ENCODE measurements at places on chromosomes 3 and 15. TPM values are rescaled to one million over a fixed set of nuclear protein-coding genes. Genes with fewer than 3 reads are reported as not detected.

GRCh38 chr15:61227269-61227949 lies 1.7 kb downstream of the RORA start:
- H3K27ac ChIP-seq: no peak overlapping the region
- no peaks in the 10 kb centered on the region for H3K27me3 ChIP-seq

DNA sequence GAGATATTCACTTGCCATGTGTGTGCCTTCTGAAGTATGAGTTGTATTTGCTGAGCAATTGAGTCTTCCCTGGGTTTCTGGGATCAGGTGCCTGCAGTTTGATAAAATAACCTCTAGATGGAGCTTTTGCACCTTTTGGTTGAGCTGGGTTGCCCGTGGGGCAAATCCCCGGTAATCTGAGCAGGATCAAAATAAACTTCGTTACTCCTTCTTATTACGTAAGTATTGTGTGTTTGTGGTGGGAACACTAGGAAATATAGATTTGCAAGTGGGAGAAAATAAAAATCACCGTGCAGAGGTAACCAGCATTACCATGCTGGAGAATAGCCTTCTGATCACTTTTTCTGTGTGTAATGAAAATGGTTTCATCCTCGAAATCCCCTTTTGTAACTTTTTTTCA lies 277.4 kb upstream of the NR2E3 start:
- no peak overlapping the region for H3K27ac ChIP-seq
- no peak for DNase-seq
- H3K36me3 ChIP-seq: no peaks in the 10 kb centered on the region
- no peaks in the 10 kb centered on the region for H3K27me3 ChIP-seq
- H3K4me3 ChIP-seq: no peak overlapping the region
- H3K4me1 ChIP-seq: no peaks in the 10 kb centered on the region

GRCh38 chr3:73469331-73469730 lies 155.4 kb downstream of the PDZRN3 start:
- no peak overlapping the region for H3K4me3 ChIP-seq
- H3K27ac ChIP-seq: no peak overlapping the region
- no peaks in the 10 kb centered on the region for H3K27me3 ChIP-seq
- H3K4me1 ChIP-seq: no peaks in the 10 kb centered on the region

MAPKAPK3 gene
- 66.1 TPM for total RNA-seq

DNA sequence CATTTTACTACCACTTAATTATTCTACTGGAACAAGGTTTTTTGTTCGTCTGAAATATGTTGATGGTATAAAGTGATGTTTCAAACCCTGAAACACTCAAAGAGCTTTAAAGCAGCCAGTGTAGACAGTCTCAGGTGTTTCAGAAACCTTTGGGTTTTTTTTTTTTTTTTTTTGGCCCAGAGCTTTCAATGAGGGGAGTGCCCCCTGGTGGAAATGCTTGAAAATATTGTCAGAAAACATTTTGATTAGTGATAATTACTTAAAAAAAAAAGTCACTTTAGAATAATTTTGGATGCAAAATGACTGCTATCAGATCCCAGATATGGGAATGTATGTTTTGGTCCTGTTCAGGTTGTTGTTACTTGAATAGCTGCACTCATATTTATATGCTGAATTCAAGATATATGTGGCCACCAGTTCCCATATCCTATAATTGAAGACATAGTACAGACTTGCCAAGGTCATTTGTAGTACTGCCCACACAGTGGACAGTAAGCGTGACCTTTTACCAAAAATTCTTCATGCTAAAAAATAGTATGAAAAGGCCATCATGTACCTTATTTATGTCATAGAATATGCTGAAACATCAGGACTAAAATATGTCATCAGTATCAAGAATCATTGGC lies 35.9 kb downstream of the SATB1 start:
- no peak overlapping the region for H3K4me3 ChIP-seq
- H3K36me3 ChIP-seq: peaks cover under 1% of the 10 kb centered on the region
- H3K27me3 ChIP-seq: no peaks in the 10 kb centered on the region
- no peaks in the 10 kb centered on the region for H3K4me1 ChIP-seq

DNA sequence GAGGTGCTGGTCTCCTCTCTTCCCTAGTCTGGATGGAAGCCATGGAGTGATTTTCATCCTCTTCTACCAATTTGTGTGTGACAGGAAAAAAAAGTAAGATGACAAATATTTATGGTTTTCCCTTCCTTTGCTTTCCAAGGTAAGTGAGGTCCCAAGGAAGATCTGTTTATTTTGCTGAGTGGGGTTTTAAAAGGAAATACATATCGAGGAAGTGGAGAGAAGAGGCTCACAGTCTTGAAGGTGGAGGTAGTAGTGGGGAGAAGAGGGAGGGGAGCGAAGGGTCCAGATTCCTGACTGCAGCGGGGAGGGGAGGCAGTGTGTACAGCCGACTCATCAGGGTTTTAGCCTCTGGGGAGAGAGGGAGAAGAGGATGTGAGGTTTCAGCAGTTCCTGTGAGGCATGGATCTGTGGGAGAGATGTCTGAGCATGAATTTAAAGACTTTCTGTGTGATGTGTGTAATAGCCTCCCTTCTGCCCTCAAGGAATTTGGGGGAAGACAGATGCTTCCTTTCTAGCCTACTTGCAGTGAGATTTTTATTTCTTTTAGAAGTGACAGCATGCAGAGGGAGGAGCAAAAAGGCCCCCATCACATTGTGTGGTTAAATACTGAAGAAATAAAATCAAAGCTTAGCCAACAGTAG lies 272.4 kb downstream of the THRB start:
- H3K27ac ChIP-seq: no peak overlapping the region
- H3K4me3 ChIP-seq: no peak overlapping the region
- H3K4me1 ChIP-seq: peaks cover 20% of the 10 kb centered on the region
- H3K27me3 ChIP-seq: no peaks in the 10 kb centered on the region

LRRC49 gene
- total RNA-seq: 16.1 TPM

GRCh38 chr15:36911322-36911944 lies 188.9 kb downstream of the MEIS2 start:
- no peaks in the 10 kb centered on the region for H3K4me1 ChIP-seq
- H3K36me3 ChIP-seq: no peaks in the 10 kb centered on the region
- no peak for DNase-seq
- no peak overlapping the region for H3K4me3 ChIP-seq

GRCh38 chr15:35305946-35306345 lies 220.9 kb upstream of the NANOGP8 start:
- H3K27me3 ChIP-seq: no peaks in the 10 kb centered on the region
- DNase-seq: no peak
- no peak overlapping the region for H3K27ac ChIP-seq
- H3K4me3 ChIP-seq: no peak overlapping the region

GRCh38 chr3:143011705-143012104 lies 10.3 kb downstream of the U2SURP start:
- H3K27ac ChIP-seq: no peak overlapping the region
- H3K27me3 ChIP-seq: no peaks in the 10 kb centered on the region
- no peak for DNase-seq
- no peaks in the 10 kb centered on the region for H3K36me3 ChIP-seq
- no peaks in the 10 kb centered on the region for H3K4me1 ChIP-seq

TMEM158 gene
- total RNA-seq: not detected

FAM131A gene
- total RNA-seq: 35.1 TPM

- H3K4me3 ChIP-seq: no peak overlapping the region
- H3K4me1 ChIP-seq: no peaks in the 10 kb centered on the region
- no peak overlapping the region for H3K27ac ChIP-seq
- H3K27me3 ChIP-seq: no peaks in the 10 kb centered on the region
Observed at GRCh38 chr3:19016851-19017250, 131.5 kb upstream of the KCNH8 start.

DNA sequence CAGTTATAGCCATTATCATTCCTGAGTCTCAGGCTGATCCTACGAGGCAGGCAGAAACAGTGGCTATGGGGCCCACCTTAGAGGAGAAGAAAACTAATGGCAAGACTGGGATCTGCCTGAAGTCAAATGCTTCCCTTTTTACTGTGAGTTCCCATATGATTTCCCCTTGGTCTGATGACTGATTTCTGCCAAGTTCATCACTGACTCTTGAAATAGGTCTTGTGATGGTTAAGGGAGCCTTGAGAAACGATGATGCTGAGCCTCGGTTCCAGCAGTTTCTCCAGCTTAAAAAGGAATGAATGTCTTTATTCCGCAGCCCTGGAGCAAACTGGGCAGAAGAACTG lies 29.4 kb upstream of the LDHAL6B start:
- DNase-seq: no peak
- no peak overlapping the region for H3K4me3 ChIP-seq
- no peaks in the 10 kb centered on the region for H3K36me3 ChIP-seq
- peaks cover 14% of the 10 kb centered on the region for H3K4me1 ChIP-seq
- H3K27me3 ChIP-seq: no peaks in the 10 kb centered on the region

- no peak for DNase-seq
- H3K4me3 ChIP-seq: no peak overlapping the region
- H3K27ac ChIP-seq: no peak overlapping the region
- no peaks in the 10 kb centered on the region for H3K4me1 ChIP-seq
Observed at GRCh38 chr3:4416427-4416945, 50.6 kb downstream of the SUMF1 start.

DNA sequence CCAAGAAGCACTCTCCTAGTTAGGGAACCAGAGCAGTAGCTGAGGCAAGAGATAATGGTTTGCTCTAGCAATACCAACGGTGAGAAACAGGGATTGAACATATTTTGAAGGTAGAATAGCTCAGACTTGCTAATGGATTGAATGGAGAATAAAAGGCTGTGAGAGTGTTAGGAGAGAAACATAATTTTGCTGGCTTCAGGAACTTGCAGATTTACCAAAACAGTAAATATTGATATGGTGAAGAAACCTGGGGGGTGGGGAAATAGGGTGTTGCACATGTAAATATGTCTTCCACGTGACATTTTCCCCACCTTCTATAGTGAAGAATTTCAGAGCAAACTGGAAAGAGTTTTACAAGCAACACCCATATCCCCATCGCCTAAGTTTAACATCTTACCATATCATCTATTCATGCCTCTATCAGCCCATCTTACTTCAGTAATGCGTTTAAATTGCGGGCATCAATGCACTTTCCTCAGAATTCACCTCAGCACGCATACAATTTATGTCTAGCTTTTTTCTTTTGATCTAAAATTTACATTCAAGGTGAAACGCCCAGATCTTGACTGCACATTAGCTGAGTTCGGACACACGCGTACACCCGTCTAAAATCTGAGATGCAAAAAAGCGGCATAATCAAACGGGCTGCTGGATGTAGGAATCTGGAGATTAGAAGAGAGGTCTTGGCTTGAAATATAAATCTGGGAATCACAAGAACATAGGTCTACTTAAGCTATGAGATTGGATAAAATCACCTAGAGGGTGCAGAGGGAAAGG lies 891 bp upstream of the NR1D2 start:
- H3K4me3 ChIP-seq: no peak overlapping the region
- DNase-seq: no peak
- H3K27ac ChIP-seq: peak overlapping the region; percentile 97
- no peaks in the 10 kb centered on the region for H3K27me3 ChIP-seq
- peaks cover 27% of the 10 kb centered on the region for H3K4me1 ChIP-seq

ZMYND10 gene
- total RNA-seq: 3.6 TPM

RTP3 gene
- not detected for total RNA-seq

GRCh38 chr15:100905850-100906249 lies 13.3 kb upstream of the LRRK1 start:
- DNase-seq: peak; percentile 29
- peaks cover 3% of the 10 kb centered on the region for H3K4me1 ChIP-seq
- H3K27me3 ChIP-seq: no peaks in the 10 kb centered on the region
- H3K4me3 ChIP-seq: no peak overlapping the region

PDE12 gene
- total RNA-seq: 28.9 TPM

SPINT1 gene
- 134 TPM for total RNA-seq

- no peak overlapping the region for H3K27ac ChIP-seq
- no peak overlapping the region for H3K4me3 ChIP-seq
- H3K4me1 ChIP-seq: no peaks in the 10 kb centered on the region
- H3K27me3 ChIP-seq: no peaks in the 10 kb centered on the region
Observed at GRCh38 chr3:56958879-56959278, 101.6 kb upstream of the SPATA12 start.

CACNA2D3 gene
- 2.9 TPM for total RNA-seq

DNA sequence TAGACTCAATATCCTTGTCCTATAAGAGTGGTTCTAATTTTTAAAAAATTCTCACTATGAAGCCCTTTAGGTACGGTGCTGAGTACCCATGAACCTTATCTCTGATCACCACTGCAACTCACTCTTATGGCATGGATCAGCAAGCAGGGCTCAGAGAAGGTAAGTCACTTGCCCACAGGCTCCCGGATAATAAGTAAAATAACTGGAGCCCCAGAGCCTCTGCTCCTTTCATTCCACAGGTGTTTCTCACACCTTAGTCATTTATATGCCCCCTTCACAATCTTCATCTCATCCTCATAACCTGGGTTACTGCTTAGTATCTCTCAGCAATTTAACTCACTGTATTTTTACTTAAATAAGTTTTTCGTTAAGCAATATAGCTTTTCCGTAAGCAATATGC lies 28.4 kb upstream of the AKAP13 start:
- peak overlapping the region; percentile 4 for H3K27ac ChIP-seq
- H3K4me1 ChIP-seq: peaks cover 39% of the 10 kb centered on the region
- H3K36me3 ChIP-seq: no peaks in the 10 kb centered on the region
- no peak overlapping the region for H3K4me3 ChIP-seq

SLC22A13 gene
- not detected for total RNA-seq

GRCh38 chr3:195101001-195101583 lies 169.9 kb downstream of the XXYLT1 start:
- no peak overlapping the region for H3K27ac ChIP-seq
- H3K36me3 ChIP-seq: no peaks in the 10 kb centered on the region
- no peaks in the 10 kb centered on the region for H3K27me3 ChIP-seq
- H3K4me1 ChIP-seq: no peaks in the 10 kb centered on the region
- no peak overlapping the region for H3K4me3 ChIP-seq
- peak; percentile 49 for DNase-seq

GRCh38 chr3:101643861-101644613 lies 32.9 kb downstream of the ZBTB11 start:
- H3K36me3 ChIP-seq: peaks cover 3% of the 10 kb centered on the region
- no peak overlapping the region for H3K4me3 ChIP-seq
- DNase-seq: no peak
- H3K4me1 ChIP-seq: no peaks in the 10 kb centered on the region

DNA sequence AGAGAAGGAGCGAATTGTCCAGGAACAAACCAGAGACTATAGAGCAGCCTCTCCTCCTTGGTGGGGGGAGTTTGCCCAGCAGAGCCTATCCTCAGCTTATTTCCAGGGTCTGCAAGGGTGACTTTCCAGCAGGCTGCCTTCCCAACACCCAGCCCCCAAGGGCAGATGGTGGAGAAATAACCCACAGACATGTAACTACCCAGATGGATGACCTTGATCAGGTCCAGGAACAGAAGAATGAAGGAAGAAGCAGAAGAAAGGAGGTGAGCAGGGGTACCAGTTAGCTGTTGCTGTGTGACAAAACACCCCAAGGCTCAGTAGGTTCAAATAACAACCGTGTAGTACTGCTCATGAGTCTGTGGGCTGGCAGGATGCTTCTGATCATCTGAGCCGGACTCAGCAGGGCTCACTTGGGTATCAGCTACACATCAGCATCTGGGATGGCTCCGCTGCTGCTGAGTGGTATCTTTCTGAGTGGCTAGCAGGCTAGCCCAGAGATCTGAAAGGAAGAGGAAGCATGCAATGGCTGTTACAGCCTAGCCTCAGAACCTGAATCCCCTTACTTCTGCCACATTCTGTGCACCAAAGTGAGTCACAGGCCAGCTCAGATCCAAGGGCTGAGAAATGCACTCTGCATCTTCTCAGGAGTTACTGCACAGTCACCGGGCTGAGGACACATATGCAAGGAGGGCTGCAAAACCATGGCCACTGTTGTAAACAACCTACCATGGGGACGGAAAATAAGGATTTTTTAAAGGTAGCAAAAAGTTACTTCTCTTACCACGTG lies 22.2 kb upstream of the TXNRD3 start:
- no peak overlapping the region for H3K27ac ChIP-seq
- no peaks in the 10 kb centered on the region for H3K27me3 ChIP-seq
- no peak for DNase-seq
- H3K36me3 ChIP-seq: no peaks in the 10 kb centered on the region

- H3K4me3 ChIP-seq: no peak overlapping the region
- H3K36me3 ChIP-seq: no peaks in the 10 kb centered on the region
- no peak overlapping the region for H3K27ac ChIP-seq
- DNase-seq: no peak
Observed at GRCh38 chr15:66625974-66626373, 60.2 kb upstream of the LCTL start.
